ENCODE measurements at places on chromosomes 3 and 15.

GRCh38 chr15:37520882-37521281 lies 413.6 kb upstream of the TMCO5A start:
- no peak overlapping the region for H3K27ac ChIP-seq
- DNase-seq: no peak
- H3K4me1 ChIP-seq: no peaks in the 10 kb centered on the region
- no peaks in the 10 kb centered on the region for H3K27me3 ChIP-seq
- no peak overlapping the region for H3K4me3 ChIP-seq
- H3K36me3 ChIP-seq: no peaks in the 10 kb centered on the region

DNA sequence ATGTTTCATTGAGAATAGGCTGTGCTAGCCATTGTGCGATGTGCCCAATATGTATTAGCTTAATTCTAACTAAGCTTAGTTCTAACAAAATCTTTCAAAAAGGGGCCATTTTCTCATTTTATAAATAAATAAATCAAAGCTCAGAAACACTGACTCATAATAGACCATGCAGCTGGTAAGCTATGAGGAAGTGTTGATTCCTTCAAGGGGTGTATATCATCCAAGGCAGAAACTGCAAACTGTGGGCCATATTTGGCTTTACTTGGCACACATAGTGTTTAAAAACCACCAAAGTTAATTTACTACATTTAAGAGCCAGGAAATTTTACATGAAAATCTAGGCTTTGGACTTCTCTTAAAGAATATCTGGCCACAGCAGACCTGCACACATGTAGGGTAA lies 136.5 kb downstream of the ZNF621 start:
- no peaks in the 10 kb centered on the region for H3K4me1 ChIP-seq
- H3K27me3 ChIP-seq: no peaks in the 10 kb centered on the region
- no peaks in the 10 kb centered on the region for H3K36me3 ChIP-seq
- H3K27ac ChIP-seq: no peak overlapping the region
- DNase-seq: no peak
- no peak overlapping the region for H3K4me3 ChIP-seq

DNA sequence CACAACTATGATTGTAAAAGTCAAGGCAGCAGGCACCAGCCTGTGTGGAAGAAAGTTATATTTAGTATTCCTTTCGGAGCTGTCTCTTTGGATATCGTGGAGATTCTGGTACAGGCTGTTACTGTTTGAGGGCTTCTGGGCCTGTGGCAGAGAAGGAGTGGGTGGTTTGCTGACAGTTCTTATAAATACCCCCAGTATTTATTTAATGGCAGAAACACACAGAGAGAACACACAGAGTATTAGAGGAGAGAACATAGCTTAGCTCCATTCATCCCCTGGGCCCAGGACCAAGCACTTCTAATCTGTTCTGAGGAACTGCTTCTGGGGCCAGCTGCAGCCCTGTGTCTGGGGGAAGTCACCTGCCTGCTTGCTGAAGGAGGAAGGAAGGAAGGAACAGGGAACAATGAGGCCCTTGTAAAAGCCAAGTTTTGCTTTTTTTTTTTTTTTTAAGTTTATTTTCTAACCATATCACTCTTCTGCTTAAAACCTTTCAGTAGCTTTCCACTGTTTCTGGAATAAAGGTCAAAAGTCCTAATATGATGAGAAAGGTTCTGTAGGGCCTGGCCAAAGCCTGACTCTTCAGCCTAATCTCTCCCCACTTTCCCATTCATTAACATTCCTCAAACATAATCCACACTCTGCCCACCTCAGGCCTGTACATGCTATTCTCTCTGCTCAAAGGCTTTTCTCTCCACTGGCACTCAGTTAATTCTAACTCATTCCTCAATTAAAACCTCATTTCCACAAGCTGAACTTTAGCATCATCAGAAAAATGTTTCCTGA lies 11.8 kb upstream of the PP2D1 start:
- no peak overlapping the region for H3K27ac ChIP-seq
- no peaks in the 10 kb centered on the region for H3K27me3 ChIP-seq
- no peak for DNase-seq
- peaks cover 7% of the 10 kb centered on the region for H3K4me1 ChIP-seq

DNA sequence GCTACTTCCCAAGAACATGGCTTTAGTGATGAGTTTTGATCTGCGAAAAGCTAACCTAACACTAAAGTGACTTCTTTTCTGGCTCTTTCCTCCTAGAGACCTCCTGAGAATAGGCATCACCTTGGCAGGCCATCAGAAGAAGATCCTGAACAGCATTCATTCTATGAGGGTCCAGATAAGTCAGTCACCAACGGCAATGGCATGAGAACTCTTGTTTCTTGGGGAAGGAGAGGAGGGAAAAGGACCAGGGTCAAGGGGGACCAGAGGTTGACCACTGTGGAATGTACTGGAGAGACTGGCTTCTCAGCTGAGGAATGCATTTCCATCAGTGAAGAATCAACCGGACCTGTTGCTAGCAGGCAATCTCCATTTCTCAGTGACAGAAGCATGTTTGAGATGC lies 463.9 kb downstream of the EPHB1 start:
- no peaks in the 10 kb centered on the region for H3K36me3 ChIP-seq
- H3K27me3 ChIP-seq: no peaks in the 10 kb centered on the region
- DNase-seq: no peak
- no peak overlapping the region for H3K4me3 ChIP-seq
- H3K4me1 ChIP-seq: no peaks in the 10 kb centered on the region

GRCh38 chr3:149581248-149581647 lies 76.6 kb downstream of the WWTR1 start:
- H3K36me3 ChIP-seq: no peaks in the 10 kb centered on the region
- H3K27me3 ChIP-seq: peaks cover 14% of the 10 kb centered on the region
- H3K27ac ChIP-seq: no peak overlapping the region
- H3K4me1 ChIP-seq: peaks cover 17% of the 10 kb centered on the region

DNA sequence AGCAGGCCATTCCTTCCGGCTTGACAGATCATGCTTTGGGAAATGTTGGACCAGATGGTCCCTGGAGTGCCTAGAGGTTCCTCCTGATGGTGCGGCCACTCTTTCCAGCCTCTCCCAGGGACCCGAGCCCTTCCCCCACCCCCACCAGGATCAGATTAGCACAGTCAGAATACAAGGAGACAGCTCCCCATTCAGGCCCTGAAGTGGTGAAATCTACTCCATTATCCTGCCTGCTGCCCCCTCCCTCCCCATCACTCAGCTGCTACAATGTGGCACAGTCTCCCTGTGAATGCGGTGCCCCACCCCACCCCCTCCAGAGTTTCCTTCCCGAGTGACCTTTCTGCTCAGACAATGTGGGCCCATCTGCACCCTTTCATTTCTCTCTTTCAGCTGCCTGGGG lies 29.4 kb downstream of the RNU5B-1 start:
- peaks cover 22% of the 10 kb centered on the region for H3K27me3 ChIP-seq
- no peak for DNase-seq
- no peak overlapping the region for H3K4me3 ChIP-seq
- H3K36me3 ChIP-seq: no peaks in the 10 kb centered on the region
